Neural crest cell (in vitro differentiated cells): ENCODE measurements at places on chromosomes 2 and 18.

GRCh38 chr2:201111096-201111495, 4.9 kb upstream of the CFLAR start:
- DNase-seq = no peak

- DNase-seq = no peak
These were observed 26.1 kb upstream of the SPTBN1 start for GRCh38 chr2:54429811-54430551.

- no peak for DNase-seq
These were observed 8.0 kb upstream of the MBP start for GRCh38 chr18:77140439-77141109.

- DNase-seq = no peak
These were observed 23.8 kb downstream of the SH3BP4 start for GRCh38 chr2:234975611-234976010.

GRCh38 chr18:74139411-74139810, 8.2 kb downstream of the FBXO15 start:
- DNase-seq = no peak

- no peak for DNase-seq
These were observed 59.5 kb upstream of the IL1RL1 start for GRCh38 chr2:102251849-102252203.

DNA sequence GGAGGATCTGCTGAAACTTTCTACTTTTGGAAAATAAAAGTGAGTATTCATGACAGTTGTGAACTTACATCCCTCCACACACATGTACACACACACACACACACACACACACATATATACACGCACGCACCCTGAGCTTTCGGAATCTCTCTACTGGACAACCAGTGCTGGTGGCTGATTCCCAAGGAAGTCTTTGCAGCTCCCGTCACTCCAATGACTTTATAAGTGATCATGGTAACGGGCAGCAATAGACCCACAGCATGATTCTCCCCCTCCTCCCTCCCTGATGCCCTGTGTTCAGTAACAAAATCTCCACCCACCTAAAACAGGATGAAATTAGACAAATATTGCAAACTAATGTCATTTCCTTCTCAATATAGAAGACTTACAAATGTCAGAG, 364.9 kb downstream of the IRS1 start:
- DNase-seq = no peak

DNA sequence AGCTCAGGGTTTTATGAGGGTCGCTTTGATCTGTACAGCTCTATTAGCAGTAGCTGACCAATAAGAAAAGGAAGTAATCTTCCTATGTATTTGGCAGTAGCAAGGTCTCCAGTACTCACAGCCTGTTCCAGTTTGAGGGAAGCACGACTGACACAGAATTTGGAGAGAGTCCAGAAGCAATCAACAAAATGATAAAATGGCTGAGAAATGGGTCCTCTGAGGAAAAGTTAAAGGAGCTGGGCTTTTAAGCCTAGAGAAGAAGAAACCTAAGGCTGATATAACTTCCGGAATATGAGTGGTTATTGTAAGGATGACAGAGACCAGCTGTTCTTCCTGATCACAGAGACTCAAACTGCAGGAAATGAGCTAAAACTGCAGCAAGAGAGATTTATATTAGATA, 382.8 kb downstream of the GPD2 start:
- no peak for DNase-seq

- no peak for DNase-seq
These were observed 292.6 kb downstream of the SETBP1 start for GRCh38 chr18:44973282-44973681.

DNA sequence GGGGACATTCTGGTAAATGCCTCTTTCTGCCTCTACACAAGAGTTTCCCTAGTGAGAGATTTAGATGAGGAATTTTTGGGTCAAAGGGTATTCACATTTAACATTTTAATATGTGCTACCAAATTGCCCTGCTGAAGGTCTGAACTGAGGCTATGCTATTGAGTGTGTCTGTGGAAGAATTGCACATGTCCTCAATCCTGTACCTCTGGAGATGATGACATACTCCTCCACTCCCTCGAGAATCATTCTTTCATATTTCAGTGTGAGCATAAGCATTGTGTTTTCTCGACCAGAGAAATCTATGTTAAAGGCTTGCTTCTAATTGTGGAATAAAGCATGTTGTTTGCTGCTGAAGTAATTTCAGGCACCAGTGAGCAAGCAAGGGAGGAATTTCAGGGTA, 110.5 kb downstream of the TSN start:
- DNase-seq = no peak

GRCh38 chr2:150109028-150109427, 378.4 kb downstream of the RND3 start:
- DNase-seq = no peak

DNA sequence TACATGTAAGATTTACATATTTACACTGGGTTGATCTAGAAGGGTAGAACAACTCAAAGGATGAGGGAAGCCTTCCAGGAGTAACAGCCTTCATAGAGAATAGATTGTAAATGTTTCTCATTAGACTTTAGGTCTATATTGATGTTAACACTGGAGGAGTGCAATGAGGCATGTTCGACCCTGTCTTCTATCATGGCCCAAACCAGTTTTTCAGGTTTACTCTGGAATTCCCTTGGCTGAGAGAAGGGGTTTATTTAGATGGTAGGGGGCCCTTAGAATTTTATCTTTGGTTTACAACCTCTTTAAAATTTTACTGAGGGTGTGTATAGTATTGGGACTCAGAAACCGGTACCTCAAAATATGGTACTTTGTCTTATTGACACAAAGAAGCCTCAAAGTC, 634.9 kb upstream of the PIK3C3 start:
- no peak for DNase-seq

- no peak for DNase-seq
These were observed 441.9 kb downstream of the RND3 start for GRCh38 chr2:150045601-150046000.

- no peak for DNase-seq
These were observed 22.0 kb downstream of the MARCHF4 start for GRCh38 chr2:216350214-216350791.

DNA sequence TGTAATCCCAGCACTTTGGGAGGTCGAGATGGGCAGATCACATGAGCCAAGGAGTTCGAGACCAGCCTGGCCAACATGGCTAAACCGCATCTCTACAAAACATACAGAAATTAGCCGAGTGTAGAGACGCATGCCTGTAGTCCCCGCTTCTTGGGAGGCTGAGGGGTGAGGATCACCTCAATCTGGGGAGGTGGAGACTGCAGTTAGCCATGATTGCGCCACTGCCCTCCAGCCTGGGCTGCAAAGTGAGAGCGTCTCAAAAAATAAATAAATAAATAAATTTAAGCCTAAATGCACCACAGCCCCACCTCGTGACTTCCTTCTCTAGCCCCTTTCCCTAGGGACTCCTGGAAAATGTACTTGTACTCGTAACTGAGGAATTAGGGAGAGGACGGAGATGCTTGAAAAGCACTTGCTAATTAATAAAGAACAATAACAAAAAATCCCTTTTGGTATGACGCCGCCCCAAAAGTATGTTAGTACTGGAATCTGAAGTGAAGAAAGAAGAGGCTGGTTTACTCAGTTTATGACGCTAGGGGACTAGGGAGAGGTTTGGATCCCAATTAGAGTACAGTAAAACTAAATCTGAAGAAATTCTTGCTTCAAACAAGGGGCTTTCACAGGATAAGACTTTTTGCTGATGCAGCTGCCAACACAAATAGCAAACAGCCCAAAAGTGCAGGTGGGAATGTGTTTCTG, 887 bp upstream of the ZNF396 start:
- DNase-seq = no peak

DNA sequence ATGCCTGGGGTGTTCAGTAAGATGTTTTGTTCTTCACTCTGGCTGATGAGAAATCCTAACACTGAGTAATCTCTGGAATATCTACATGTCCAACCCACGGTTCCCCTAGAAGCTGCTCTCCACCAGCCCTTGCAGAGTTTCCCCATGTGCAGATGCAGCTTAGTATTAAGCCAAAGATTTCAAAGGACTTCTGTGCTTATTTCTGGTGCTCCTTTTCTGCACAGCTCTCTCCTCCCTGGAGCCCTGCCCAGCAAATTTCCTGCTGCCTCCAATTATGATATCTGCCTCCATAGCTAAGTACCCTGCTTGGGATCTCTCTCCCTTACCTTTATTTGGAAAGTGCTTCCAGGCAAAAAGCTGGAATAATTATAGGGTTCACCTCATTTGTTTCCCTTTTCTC, 949.3 kb downstream of the BCL11A start:
- DNase-seq = no peak

DNA sequence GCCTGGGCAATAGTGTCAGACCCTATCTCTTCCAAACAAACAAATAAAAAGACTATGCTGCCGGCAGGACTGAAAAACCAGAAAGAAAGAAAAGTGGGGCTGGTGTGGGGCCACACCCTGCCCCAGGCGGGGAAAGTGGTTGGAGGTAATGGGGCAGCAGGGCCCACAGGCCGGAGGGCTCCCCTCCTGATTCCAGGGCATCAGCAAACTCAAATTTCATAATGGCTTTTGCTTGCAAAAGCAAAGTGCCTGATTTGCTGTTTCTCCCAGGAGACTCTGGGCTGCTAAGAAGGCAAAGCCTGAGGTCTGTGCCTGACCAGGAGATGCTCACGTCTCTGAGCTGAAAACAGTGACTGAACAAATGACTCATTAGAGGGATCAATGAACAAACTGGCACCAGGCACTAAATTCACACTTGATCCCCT, 121.9 kb downstream of the HDAC4 start:
- no peak for DNase-seq

GRCh38 chr2:46549166-46549844, 69.9 kb downstream of the TMEM247 start:
- DNase-seq = no peak

- no peak for DNase-seq
These were observed 197.5 kb upstream of the RAB6C start for GRCh38 chr2:129781749-129782632.
